K562 (cell line): ENCODE measurements at places on chromosomes 11 and 22.

GRCh38 chr11:106957030-106957482 is 61.2 kb downstream of the GUCY1A2 start:
- no peak for DNase-seq

- DNase-seq: no peak
These were observed 2.0 kb downstream of the PRCP start for GRCh38 chr11:82898241-82898640.

DNA sequence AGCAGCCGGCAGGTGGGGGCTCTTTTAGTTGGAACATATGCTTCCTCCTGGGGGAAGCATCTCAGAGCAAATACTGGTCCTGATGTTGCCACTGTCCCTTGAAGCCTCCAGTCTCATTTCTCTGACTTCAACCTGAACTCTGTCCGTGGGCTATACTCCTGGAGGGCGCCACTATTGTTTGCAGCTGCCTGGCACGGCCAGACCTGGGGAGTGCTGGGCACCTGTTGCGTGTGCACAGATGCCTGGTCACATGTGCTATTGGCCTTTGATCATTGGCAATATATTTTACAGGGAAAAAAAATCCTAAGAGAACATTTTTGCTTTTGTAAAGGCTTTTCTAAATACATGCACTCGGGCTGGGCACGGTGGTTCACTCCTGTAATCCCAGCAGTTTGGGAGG is 18.2 kb downstream of the LHFPL7 start:
- no peak for DNase-seq

DNA sequence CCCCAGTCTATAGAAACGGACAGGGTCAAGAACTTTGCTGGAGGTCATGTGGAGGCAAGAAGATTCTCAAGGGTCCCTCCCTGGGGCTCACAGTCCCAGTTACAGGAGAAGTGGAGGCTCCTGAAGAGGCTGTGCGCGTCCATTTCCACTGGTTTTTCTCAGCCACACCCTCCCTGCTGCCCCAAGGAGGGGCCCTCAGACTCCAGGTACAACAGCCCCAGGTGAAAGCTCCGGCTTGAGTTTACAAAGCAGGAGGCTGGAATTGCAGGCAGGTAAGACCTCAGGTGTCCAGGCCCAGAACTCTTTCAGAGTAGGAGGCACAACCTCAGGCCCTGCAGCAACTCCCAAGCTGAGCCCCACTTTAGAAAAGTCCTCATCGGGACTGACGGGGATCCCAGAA is 3.1 kb downstream of the SHANK2 start:
- DNase-seq: no peak

- DNase-seq: no peak
These were observed 16.4 kb downstream of the EHF start for GRCh38 chr11:34637303-34637702.

- no peak for DNase-seq
These were observed 16.7 kb downstream of the MB start for GRCh38 chr22:35600476-35600875.

DNA sequence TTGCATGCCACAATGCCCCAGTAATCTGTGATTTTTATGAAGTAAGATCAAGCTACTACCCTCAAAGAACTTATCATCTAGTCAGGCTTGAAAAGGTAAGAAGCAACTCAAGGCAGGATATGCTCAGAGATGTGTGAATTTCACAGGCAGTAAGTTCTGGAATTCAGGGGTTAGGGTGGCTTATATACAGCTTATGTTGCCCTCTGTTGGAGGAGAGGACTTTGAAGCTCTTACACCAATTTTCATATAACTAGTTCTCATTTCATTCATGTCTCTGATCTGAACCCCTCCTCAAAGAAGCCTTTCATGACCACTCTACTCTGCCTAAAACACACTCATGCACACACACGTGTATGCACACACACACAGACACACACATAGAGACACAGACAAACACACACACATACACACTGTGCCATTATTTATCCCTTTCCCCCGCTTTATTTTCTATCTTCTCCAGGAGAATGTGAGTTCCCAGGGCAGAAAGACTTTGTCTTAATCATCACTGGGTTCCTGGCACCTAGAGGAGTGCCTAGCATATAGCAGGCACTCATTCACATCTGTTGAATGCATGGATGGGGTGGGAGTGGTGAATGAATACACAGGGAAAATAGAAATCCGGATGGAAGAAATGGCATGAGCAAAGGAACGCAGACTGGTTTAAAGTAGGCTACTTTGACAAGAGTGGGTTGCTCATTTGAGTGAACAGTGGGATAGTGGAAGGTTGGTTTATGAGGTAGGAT is 220.7 kb upstream of the ZBED5 start:
- no peak for DNase-seq

DNA sequence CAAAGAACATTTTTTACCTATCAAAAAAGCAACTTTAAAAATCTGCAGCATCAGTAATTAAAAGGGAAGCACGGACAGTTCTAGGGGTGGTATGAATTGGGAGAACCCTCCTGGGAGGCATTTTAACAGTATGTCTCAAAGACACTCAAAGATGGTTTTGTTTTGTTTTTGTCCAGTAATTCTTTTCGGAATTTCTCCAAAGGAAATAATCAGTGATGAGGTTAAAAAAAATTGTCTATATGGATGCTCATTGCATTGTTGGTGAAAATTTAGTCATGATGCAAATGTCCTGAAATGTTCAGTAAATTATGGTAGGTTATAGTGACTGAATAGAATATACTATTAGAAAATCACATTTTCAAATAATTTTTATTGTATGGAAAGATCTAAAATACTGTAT is 115.1 kb downstream of the ATXN10 start:
- no peak for DNase-seq
